ENCODE measurements at places on chromosomes 12 and 14. TPM values are rescaled to one million over a fixed set of nuclear protein-coding genes. Genes with fewer than 3 reads are reported as not detected.
A peak's percentile ranks its signal among the peaks of the same experiment; 100 is the strongest.

DNA sequence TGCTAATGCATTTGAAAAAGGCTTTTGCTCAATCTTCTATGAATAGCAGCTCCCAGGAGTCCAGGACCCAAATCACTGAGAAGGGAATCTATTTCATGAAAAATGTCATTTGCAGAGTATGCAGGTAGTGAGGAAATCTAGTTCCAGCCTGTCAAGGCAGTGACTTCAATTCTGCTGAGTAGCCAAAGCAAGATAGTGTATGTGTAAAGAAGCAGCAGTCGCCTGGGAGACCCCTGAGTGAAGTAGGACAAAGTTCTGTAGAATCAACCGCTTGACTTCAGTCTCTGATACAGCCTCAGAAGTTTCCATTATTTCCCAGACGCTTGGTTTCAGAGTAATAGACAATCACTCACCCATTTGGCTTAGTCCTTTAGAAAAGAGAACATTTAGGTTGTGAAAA lies 435.6 kb upstream of the LRFN5 start:
- DNase-seq, result no peak

- no peak for DNase-seq
These were observed 553.1 kb upstream of the FLRT2 start for GRCh38 chr14:84976805-84977204.

- DNase-seq, result peak; percentile 37
These were observed 26.7 kb downstream of the NTN4 start for GRCh38 chr12:95763809-95764253.

The TBC1D30 gene
- total RNA-seq, result 5.2 TPM

The CIROP gene
- total RNA-seq, result not detected

The NINJ2 gene
- 3.9 TPM for total RNA-seq
